ENCODE measurements at places on chromosomes 12 and 14.

- DNase-seq = no peak
These were observed 3.6 kb downstream of the SLC4A8 start for GRCh38 chr12:51428256-51428655.

DNA sequence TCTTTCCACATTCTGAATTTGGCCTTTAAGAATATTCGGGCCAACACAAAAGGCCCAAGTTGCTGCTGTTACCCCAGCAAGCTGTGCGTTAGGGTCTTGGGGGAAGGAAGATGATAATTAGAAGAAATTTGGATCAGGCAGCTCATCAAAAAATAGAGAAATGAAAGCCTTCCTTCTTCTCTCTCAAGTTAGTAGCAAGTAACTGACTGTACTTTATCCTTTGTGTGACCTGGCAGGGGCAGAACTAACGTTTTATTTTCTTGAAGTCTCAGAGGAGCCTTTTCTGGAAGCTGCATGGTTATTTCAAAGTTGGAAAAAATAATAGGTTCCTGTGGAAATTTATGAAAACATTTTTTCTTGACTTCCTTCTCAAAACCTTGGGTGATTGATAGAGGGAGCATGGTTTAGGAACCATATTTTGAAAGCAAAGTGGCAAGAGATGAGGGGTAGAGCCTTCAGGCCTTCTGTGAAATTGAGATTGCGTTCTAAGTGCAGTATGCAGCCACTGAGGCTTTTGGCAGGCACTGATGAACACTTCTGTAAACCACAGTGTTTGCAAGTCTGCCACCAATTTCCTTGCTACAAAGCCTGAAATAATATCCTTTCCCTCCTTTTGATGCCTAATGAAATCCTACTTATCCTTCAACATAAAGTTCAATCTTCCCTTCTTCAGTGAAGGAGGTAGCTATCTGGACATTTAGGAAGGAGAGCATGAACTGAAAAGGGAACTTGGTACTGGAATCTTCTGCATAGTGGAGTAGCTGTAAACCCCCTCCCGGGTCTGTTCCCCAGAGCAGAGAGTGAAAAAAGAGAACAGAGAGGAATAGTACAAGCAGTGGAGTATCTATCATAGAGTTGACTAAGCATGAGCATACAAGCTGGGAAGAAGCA lies 123.2 kb downstream of the FGD4 start:
- DNase-seq = peak; percentile 72

GRCh38 chr12:52561880-52562449 lies 9.0 kb upstream of the KRT71 start:
- DNase-seq = no peak

DNA sequence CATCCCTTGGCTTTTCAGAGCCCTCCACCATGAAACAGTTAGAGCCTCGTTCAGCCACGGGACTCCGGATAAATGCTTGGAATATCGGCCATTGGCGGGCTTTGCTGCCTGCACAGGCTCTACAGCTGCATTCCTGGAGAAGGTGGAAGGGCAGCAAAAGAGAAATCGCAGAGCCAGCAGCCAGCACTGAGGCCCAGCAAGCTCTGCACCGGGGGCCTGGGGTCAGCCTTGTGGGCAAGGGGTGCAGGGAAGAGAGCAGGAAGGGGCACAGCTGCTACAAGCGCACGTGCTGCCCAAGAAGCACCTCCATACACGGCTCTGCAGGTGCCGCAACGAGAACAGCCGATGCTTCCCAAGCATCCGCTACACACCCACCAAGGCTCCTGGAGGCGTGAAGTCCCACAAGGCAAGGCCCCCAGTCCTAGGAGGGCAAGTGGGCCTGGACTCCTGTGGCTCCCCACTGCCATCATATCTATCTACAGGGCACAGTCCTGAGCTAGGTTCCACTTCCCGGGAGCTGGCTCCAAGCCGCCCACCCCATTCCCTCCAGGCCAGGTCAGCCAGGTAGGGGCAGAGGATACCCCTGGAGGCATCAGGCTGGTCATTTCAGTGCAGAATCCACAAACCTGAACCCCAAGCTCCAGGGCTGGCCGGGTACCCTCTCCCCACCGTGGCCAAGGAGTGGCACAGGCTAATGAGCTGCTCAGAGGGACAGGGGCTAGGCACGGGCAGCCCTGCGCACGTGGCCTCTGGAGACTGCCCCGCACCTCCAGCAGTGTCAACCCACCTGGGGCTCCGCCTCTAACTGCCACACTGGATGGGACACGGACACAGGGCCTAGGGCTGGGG lies 40.2 kb downstream of the CCNK start:
- no peak for DNase-seq

DNA sequence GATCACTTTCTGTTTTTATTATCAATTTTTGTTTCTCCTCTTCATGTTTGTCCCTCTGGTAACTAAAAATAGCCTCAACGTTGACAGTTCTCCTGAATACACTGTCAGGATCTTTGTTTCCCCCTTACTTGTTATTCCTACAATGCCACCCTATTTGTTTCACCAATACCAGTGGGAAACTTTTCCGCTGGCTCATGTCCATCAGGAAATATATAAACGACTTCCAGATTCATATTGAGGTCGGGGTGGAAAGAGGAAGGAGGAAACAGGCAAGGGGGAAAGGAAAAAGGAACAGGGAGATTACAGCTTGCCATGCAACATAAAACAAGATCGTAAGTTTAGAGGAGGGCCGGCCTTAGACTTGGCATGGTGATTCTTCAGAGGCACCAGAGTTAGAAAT lies 61.7 kb downstream of the BTBD7 start:
- DNase-seq = no peak

GRCh38 chr14:76597387-76597786 lies 163.9 kb upstream of the VASH1 start:
- no peak for DNase-seq

DNA sequence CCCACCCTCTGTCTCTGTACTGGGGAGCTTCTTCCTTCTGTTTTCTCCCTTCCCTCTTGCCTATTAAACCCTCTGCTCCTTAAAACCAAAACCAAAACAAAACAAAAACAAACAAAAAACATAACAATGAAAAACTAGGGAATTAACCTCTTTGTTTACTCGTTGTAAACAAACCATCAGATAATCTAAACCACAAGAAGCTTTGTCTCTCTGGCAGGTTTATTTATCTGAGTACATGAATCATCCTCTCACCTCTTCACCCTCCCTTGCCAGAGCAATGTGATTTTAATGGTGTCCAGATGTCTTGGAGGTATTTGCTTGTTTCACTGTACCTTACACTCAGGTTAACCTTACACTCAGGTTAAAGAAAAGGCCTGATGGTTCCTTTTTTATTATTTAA lies 66.1 kb downstream of the DYRK2 start:
- no peak for DNase-seq

- no peak for DNase-seq
These were observed 31.6 kb downstream of the CCDC85C start for GRCh38 chr14:99572173-99572999.

GRCh38 chr14:97336816-97337215 lies 539.6 kb downstream of the VRK1 start:
- no peak for DNase-seq

GRCh38 chr12:113232840-113233585 lies 11.7 kb downstream of the TPCN1 start:
- DNase-seq = no peak

- no peak for DNase-seq
These were observed 10.2 kb upstream of the PLA2G1B start for GRCh38 chr12:120337730-120338129.

GRCh38 chr12:64700532-64700931 lies 58.7 kb downstream of the GNS start:
- no peak for DNase-seq

- DNase-seq = no peak
These were observed 311.4 kb downstream of the TMEM132D start for GRCh38 chr12:129592449-129592848.

- no peak for DNase-seq
These were observed 6.2 kb downstream of the LIMA1 start for GRCh38 chr12:50276912-50277671.

- no peak for DNase-seq
These were observed 49.9 kb upstream of the FBXO21 start for GRCh38 chr12:117240081-117240755.

- peak; percentile 84 for DNase-seq
These were observed 1.1 kb downstream of the MIS18BP1 start for GRCh38 chr14:45251912-45252311.

GRCh38 chr12:42741091-42741490 lies 151.5 kb upstream of the PRICKLE1 start:
- no peak for DNase-seq

GRCh38 chr14:22163051-22163450 lies 426.0 kb downstream of the DAD1 start:
- DNase-seq = peak; percentile 27

Data from KBM-7 (cell line).